ENCODE measurements at places on chromosomes 1 and 21.

DNA sequence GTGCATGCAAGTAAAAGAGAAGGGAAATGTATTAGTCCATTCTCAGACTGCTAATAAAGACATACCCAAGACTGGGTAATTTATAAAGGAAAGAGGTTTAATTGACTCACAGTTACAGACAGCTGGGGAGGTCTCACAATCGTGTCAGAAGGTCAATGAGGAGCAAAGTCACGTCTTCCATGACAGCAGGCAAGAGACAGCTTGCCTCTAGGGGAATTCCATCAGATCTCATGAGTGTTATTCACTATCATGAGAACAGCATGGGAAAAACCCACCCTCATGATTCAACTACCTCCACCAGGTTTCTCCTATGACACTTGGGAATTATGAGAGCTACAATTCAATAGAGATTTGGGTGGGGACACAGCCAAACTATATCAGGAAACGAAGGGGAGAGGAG lies 8.1 kb downstream of the KRTAP21-3 start:
- peak; percentile 55 for DNase-seq

DNA sequence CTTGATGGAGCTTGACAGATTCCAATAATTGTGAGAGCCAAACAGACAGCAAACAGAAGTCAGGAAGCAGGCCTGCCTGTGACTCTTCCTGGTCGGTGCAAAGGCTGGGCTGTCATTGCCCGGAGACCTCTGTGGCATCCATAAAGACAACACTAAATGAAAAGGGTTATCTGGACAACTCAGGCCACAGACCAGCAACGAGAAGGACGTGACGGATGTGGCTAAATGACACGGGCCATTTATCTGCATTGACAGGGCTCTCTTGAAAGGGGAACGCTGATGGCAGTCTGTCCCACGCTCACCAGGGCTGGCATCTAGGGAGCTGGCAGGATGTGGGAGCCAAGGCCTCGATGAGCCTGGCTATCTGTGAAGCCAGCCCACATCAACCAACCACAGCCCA lies 35.0 kb downstream of the HMGB4 start:
- DNase-seq: no peak

GRCh38 chr1:18951818-18952391 lies 4.6 kb downstream of the IFFO2 start:
- DNase-seq: peak; percentile 85

GRCh38 chr21:20250337-20250736 lies 747.9 kb upstream of the NCAM2 start:
- no peak for DNase-seq

DNA sequence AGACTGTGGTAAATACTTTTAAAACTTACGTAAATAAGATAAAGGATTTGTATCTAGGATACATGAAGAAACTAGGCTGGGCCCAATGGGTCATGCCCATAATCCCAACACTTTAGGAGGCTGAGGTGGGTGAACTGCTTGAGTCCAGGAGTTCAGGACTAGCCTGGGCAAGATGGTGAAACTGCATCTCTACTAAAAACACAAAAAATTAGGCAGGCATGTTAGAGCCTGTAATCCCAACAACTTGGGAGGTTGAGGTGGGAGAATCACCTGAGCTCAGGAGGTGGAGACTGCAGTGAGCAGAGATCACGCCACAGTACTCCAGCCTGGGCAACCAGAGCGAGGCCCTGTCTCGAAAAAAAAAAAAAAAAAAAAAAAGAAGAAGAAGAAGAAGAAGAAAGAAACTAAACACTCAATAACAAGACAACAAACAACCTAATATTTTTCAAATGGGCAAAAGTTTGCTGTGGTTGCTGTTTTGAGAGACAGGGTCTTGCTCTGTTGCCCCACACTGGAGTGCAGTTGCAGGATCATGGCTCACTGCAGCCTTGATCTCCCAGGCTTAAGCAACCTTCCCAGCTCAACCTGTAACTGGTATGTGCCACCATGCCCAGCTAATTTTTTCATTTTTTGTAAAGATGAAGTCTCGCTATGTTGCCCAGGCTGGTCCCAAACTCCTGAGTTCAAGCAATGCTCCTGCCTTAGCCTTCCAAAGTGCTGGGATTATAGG lies 78.3 kb downstream of the EIF4G3 start:
- no peak for DNase-seq

- DNase-seq: no peak
Measured at GRCh38 chr1:58266242-58266641, 280.3 kb downstream of the OMA1 start.

DNA sequence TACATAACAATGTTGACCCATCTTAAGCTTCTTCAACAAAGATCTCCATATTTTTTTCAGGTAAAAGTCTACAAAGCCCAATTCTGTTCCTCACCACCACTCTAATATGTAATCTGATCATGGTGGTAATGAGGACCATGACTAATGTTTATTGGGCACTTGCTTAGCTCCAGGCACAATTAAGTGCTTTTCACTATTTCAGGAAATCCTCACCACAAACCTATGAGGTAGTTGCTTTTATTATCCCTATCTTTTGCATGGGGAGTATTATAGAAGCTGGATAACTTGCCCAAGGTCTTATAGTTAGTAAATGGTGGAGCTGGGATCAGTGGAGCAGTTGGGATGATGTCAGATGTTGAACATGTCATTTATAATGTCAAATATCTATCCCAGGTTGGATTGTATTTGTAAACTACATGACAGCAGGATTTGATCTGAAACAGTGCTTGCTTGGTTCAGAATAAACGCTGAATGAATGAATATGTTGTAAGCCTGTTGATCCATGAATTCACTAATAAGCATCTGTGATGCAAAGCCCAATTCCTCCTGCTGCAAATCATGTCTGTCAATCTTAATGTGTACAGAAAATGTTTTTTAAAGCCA lies 283.3 kb upstream of the ST6GALNAC5 start:
- no peak for DNase-seq

GRCh38 chr21:20647607-20648006 lies 350.6 kb upstream of the NCAM2 start:
- no peak for DNase-seq

DNA sequence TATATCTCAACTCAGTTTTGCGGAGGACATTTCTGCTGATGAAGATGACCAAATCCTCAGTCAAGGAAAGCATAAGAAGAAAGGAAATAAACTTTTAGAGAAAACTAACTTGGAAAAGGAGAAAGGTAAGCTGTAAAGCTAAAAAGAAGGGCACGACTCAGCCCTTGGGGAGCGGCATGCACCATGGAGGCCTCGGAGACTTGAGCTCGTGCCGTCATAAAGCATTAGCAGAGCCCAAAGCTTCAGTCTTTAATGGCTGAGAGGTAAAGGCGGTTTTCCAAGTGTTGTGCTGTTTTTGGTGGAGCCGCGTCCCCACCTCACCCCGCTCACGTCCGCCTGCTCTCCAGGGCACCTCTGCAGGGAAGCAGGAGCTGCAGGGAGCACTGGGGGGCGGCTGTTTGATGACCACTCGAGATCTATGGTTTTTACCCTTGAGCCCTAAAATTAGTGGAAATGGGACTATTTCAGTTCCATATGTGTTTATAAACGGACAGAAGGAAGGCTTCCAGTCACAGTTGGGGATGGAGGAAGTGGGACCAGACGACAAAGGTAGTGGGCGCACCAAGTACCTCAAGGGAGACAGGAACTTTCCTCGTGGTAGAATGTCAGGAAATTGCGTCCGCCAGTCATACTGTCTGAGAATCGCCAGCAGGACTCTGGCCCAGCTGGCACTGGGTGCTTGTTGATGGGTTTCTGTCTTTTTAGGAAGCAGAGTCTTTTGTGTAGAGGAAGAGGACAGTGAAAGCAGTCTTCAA lies 27.6 kb downstream of the RRP1B start:
- DNase-seq: no peak

DNA sequence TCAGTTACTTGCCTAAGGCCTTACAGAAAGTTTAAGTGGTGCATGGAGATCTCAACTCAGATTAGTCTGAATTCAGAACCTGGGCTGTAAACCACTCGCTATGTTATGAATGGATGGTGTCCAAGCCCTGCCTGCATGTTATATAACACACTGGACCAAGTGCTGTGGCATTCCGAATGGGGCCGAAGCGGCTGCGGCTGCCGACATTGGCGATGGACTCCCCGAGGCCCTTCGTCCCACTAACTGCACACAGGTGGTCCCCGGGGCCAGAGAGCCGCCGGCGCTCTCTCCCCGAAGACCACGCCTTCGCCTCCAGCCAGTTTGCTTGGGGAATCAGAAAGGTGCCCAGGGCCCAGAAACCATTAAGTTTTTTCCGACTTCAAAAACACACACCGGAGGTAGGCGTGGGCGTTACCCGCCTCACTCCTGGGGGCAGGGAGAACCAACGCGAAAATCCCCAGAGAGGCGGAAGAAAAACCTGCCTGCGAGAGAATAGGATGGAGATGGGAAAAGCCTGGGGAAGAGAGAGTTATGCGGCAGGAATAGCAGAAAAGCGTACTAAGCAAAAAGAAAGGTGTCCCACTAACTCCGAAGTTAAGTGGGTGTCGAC lies 579 bp upstream of the TENT5C start:
- no peak for DNase-seq
